ENCODE measurements at places on chromosomes 5 and 9. TPM values are rescaled to one million over a fixed set of nuclear protein-coding genes. Genes with fewer than 3 reads are reported as not detected.
A peak's percentile ranks its signal among the peaks of the same experiment; 100 is the strongest.

ARHGEF28 gene
- 111 TPM for total RNA-seq

CYSRT1 gene
- 0.92 TPM for total RNA-seq

YTHDC2 gene
- 33.3 TPM for total RNA-seq

OLFML2A gene
- 4.1 TPM for total RNA-seq

MAMDC4 gene
- 317 TPM for total RNA-seq

SHROOM1 gene
- total RNA-seq = 48.7 TPM

ADAMTS12 gene
- total RNA-seq = 17.1 TPM

SPEF2 gene
- 2.3 TPM for total RNA-seq

OBP2A gene
- total RNA-seq = not detected

KIF24 gene
- total RNA-seq = 0.29 TPM

GRCh38 chr5:68285851-68286611 lies 70.5 kb downstream of the PIK3R1 start:
- no peaks in the 10 kb centered on the region for H3K27me3 ChIP-seq
- peaks cover 88% of the 10 kb centered on the region for H3K4me1 ChIP-seq
- H3K4me3 ChIP-seq = no peak overlapping the region
- peaks cover 37% of the 10 kb centered on the region for H3K36me3 ChIP-seq
- peak; percentile 81 for DNase-seq

GRCh38 chr5:34533582-34534522 lies 122.3 kb upstream of the RAI14 start:
- no peak overlapping the region for H3K4me3 ChIP-seq
- peak; percentile 55 for DNase-seq
- no peaks in the 10 kb centered on the region for H3K36me3 ChIP-seq
- no peaks in the 10 kb centered on the region for H3K27me3 ChIP-seq
- H3K27ac ChIP-seq = peak overlapping the region; percentile 14

DNA sequence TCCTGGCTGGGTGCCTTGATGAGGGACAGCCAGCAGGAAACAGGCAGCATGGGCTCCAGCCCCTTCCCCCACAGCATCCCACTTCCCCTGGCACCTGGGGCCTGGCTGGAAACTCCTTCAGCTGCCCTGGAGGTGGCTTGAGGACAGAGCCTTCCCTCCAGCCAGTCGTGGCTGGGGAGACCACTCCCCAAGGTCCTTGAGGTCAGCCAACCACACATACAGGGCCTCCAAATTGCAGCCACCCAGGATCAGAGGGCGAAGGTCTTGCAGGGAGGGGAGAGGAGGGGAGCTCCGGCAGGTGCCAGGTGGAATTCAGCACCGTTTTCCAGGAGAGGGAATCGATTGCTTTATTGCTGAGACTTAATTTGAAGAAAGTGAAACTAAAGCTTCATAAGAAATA lies 280.4 kb downstream of the PBX3 start:
- H3K4me1 ChIP-seq = no peaks in the 10 kb centered on the region
- H3K27ac ChIP-seq = no peak overlapping the region
- peaks cover 17% of the 10 kb centered on the region for H3K27me3 ChIP-seq
- no peaks in the 10 kb centered on the region for H3K36me3 ChIP-seq
- H3K4me3 ChIP-seq = no peak overlapping the region

DNA sequence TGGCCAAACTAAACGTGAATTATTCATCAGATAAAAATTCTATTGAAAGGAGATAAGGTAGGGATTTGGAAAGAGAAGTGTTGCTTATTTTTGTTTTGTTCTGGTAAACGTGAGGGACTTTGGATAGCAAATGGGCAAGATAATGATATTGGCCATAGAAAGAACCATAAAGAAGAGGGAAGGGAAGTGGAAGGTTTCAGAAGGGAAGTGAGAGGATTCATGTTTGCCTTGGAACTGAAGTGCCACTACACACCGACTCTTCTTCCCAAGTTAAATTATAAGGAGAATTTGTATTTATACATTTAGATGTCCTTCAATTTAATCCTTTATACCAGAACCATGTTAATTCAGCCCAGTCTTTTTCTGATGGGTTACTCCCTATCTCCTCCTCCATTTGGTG lies 42.1 kb upstream of the TAF11L2 start:
- no peaks in the 10 kb centered on the region for H3K36me3 ChIP-seq
- DNase-seq = no peak
- no peak overlapping the region for H3K4me3 ChIP-seq
- no peak overlapping the region for H3K27ac ChIP-seq

DNA sequence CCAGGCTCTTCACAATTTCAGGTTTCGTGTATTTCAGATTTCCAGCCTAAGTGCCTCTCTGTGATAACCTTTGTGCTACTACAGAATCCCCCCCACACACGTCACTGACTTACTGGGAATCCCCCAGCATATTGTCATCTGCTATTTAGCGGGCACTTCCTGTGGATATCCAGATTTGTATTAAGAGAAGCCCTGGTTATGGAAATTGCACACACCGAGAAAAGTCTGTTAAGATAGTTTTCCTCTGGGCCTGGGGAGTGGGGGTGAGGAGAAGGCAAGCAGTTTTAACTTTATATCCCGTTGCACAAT lies 269.9 kb downstream of the MED10 start:
- H3K4me3 ChIP-seq = no peak overlapping the region
- no peak for DNase-seq
- no peaks in the 10 kb centered on the region for H3K4me1 ChIP-seq
- no peak overlapping the region for H3K27ac ChIP-seq
- no peaks in the 10 kb centered on the region for H3K27me3 ChIP-seq

- H3K27me3 ChIP-seq = no peaks in the 10 kb centered on the region
- no peaks in the 10 kb centered on the region for H3K36me3 ChIP-seq
- peak overlapping the region; percentile 19 for H3K4me3 ChIP-seq
- DNase-seq = peak; percentile 61
- no peaks in the 10 kb centered on the region for H3K4me1 ChIP-seq
- H3K27ac ChIP-seq = no peak overlapping the region
Observed at GRCh38 chr5:20972419-20972925, 984.5 kb upstream of the CDH18 start.

DNA sequence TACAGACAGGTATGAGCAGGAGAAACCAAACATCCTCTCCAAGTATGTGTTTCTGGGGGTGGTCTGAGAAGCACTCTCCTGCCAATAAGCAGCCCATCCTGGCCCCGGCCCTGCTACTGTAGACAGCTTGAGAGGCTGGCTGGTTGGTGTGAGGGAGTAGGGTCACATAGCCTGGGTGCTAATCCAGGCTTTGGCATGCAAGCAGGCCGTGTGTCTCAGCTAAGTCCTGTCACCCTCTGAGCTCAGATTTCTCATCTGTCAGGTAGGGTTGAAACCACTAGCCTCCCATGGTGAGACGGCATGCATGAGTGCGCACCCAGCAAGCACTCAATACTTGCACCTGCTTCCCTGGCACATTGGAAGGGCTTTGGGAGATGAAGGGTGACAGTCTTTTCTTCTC lies 49.8 kb upstream of the PHYKPL start:
- no peaks in the 10 kb centered on the region for H3K36me3 ChIP-seq
- H3K4me3 ChIP-seq = no peak overlapping the region
- no peaks in the 10 kb centered on the region for H3K4me1 ChIP-seq
- H3K27ac ChIP-seq = no peak overlapping the region

- H3K4me3 ChIP-seq = no peak overlapping the region
- no peak for DNase-seq
- H3K27me3 ChIP-seq = no peaks in the 10 kb centered on the region
- H3K4me1 ChIP-seq = peaks cover 11% of the 10 kb centered on the region
Observed at GRCh38 chr5:71482132-71482531, 26.7 kb downstream of the BDP1 start.

DNA sequence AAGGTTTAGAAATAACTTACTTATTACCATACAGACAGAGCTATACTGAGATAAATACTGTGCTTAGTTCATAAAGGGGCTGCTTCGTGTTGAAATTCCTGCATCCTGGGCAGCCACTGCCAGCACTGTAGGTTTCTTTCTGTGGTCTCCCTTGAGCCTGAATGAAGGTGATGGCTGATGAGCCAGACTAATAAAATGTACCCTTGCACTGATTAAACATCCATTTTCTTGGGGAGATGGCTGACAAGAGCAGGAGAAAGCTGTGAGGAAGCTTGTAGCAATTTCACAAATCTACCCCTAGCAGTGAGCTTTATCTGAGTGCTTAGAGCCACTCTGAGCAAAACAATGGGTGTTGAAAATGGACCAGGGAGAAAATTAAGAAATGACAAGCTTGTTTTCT lies 23.3 kb upstream of the ZSWIM6 start:
- no peaks in the 10 kb centered on the region for H3K27me3 ChIP-seq
- no peaks in the 10 kb centered on the region for H3K36me3 ChIP-seq
- no peak overlapping the region for H3K27ac ChIP-seq
- H3K4me1 ChIP-seq = peaks cover 20% of the 10 kb centered on the region
- no peak overlapping the region for H3K4me3 ChIP-seq

DNA sequence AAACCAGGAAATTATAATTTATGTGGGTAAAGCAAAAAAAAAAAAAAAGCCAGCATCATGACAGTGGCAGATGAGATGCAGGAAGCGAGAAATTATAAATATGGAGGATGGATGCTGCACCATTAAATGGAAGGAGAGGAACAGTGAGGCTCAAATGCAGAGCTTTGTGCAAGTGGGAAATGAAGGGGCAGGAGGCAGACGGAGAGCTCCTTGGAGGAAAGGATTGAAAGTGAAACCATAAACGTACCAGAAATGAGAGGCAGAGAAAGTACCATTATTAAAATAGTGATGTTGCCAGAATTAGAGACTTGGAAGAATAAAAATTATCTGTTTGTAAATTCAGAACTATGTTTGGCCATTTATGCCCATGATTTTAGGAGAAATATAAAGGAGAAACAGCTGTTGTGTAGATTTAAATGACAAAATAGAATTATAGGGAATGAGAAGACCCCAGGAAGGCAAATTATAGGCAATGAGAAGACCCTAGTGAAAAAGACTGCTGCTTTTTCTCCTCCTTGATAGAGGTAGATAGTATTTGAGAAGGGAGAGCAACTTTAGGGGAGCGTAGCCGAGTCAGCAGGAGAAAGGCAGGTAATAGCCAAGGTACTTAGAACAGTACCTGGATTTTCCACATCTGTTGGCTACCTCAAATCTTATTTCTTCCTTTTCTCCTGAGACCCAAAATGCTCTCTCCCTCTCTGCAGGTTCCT lies 341.0 kb upstream of the CD180 start:
- no peaks in the 10 kb centered on the region for H3K27me3 ChIP-seq
- H3K4me1 ChIP-seq = peaks cover 29% of the 10 kb centered on the region
- no peak for DNase-seq
- peak overlapping the region; percentile 9 for H3K4me3 ChIP-seq
- peak overlapping the region; percentile 11 for H3K27ac ChIP-seq
- no peaks in the 10 kb centered on the region for H3K36me3 ChIP-seq

DNA sequence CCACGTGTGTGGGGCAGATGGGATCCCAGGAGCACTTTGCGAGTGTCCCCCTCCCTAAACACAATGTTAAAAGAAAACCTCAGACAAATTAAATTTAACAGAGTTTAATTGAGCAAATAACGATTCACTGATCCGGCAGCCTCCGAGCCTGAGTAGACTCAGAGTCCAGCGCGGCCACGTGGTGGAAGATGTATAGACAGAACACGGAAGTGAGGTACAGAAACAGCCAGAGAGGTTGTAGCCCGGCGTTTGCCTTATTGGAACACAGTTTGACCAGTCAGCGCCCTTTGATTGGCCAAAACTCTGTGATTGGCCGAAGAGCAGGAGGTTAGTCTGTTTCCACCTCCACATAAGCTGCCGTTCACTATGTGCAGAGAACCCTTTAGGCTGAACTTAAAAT lies 363.0 kb upstream of the IRX2 start:
- H3K4me3 ChIP-seq = no peak overlapping the region
- no peaks in the 10 kb centered on the region for H3K36me3 ChIP-seq
- no peaks in the 10 kb centered on the region for H3K4me1 ChIP-seq
- peaks cover 61% of the 10 kb centered on the region for H3K27me3 ChIP-seq
- no peak for DNase-seq

Data from stomach (tissue), 19 donors.